ENCODE measurements at places on chromosomes 12 and 14.

- no peak for DNase-seq
Observed at GRCh38 chr14:59360923-59361794, 104.0 kb downstream of the GPR135 start.

DNA sequence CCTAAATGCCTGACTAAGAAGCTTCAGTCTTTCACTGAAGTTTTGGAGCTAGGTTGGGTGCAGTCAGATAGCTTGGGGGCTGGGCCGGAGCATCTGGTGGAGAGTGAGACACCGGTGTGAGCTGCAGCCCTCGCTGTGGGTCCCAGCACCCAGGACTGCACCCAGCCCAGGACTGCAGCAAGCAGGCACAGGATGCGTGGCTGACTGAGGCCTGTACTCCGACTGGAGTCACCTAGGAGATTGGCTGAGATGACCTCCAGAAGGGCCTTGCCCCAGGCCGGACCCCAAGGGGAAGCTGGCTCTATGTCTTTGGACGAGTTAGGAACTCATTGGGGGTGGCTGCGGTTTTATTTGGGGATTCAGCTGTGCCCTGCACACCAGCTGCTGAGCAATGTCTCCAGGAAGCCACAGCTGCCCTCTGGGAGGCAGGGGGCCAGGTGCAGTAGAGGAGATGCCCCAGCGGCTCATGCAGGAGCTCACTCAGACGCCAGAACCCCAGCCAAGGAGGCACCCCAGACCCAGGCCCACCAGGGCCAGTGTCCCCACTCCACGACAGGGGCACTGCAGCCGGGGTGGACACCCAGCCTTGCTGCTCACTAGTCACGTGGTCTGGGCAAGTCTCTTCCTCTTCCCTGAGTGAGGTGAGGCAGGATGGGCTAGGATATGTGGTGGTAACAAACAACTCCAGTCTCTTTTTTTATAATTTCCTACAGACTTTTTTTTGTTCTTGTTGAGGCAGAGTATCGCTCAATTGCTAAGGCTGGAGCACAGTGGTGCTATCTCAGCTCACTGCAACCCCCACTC, 31.8 kb upstream of the RCOR1 start:
- no peak for DNase-seq

DNA sequence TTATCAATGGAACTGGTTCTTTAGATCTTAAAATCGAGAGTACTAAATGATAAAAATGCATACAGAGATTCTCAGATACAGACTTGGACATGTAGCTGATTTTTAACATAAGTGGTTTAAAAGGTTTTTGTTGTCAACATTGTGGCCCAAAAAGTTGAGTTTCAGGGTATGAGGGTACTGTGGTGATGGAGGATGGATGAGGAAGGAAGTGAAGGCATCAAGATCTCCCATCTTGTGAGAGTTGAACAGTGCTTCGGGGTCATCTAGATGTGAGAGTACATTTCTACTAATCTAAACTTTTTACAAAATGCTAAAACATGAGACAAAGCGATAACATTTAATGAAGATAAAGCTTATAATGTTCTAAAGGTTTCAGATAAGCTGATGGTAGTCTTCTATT, 452.6 kb downstream of the PCNX1 start:
- no peak for DNase-seq

- no peak for DNase-seq
Observed at GRCh38 chr14:28704153-28704552, 62.4 kb upstream of the FOXG1 start.

DNA sequence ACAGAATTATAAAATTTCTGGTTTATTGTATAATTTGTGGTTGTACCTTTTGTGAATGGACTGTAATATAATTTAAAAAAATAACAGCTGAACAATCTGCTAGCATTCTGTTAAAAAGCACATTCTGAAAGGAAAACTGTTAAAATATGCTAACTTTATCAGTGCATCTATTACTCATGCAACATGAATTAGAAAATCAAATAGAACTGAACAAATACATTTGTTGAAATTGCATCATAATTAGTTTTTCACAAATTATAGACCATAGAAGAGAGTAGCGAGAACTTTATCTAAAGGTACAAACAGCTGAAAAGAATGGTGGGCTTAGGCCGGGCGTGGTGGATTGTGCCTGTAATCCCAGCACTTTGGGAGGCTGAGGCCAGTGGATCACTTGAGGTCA, 33.0 kb downstream of the PTPN21 start:
- no peak for DNase-seq

- no peak for DNase-seq
Observed at GRCh38 chr12:116454950-116455447, 104.2 kb upstream of the MAP1LC3B2 start.

DNA sequence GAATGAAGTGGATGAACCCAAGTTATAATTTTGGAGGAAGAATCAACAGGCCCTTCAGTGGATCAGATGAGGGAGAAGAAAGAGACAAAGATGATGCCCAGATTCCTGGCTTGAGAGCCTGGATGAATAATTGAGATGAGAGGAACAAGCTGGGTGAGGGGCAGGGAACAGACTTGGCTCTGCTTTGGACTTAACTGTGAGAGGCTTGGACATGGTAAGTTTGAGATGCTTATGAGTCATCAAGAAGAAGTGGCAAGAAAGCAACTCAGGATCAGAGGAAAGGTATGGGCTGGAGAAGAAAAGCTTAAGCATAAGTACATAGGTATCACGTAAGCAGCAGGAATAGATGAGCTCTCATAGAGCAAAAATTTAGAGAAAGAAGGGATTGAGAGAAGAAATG, 55.3 kb downstream of the FIGNL2 start:
- DNase-seq: no peak

GRCh38 chr12:51869496-51869865, 18.4 kb upstream of the ANKRD33 start:
- no peak for DNase-seq

- no peak for DNase-seq
Observed at GRCh38 chr12:124259154-124260066, 35.5 kb upstream of the RFLNA start.

- DNase-seq: no peak
Observed at GRCh38 chr12:56315249-56315621, 553 bp downstream of the CNPY2 start.

GRCh38 chr14:67934087-67934486, 114.5 kb downstream of the RAD51B start:
- no peak for DNase-seq

- no peak for DNase-seq
Observed at GRCh38 chr12:22919883-22920282, 294.9 kb downstream of the ETNK1 start.

GRCh38 chr12:2393996-2394395, 341.2 kb downstream of the CACNA1C start:
- no peak for DNase-seq

GRCh38 chr12:75888399-75888798, 143.2 kb downstream of the PHLDA1 start:
- DNase-seq: no peak

DNA sequence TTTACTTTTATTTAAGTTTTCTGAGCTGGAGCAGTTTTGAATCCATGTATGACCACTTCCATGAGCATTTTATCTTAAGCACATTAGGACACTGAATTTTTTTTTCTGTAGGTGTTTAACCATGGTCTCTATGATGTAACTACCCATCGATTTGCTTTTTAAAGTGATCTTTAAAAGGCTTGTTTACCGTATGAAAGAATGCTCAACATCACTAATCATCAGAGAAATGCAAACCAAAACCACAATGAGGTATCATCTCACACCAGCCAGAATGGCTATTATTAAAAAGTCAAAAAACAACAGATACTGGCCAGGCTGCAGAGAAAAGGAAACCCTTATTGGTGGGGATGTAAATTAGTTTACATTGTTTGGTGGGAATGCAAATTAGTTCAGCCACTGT, 23.0 kb downstream of the GLRX5 start:
- no peak for DNase-seq

DNA sequence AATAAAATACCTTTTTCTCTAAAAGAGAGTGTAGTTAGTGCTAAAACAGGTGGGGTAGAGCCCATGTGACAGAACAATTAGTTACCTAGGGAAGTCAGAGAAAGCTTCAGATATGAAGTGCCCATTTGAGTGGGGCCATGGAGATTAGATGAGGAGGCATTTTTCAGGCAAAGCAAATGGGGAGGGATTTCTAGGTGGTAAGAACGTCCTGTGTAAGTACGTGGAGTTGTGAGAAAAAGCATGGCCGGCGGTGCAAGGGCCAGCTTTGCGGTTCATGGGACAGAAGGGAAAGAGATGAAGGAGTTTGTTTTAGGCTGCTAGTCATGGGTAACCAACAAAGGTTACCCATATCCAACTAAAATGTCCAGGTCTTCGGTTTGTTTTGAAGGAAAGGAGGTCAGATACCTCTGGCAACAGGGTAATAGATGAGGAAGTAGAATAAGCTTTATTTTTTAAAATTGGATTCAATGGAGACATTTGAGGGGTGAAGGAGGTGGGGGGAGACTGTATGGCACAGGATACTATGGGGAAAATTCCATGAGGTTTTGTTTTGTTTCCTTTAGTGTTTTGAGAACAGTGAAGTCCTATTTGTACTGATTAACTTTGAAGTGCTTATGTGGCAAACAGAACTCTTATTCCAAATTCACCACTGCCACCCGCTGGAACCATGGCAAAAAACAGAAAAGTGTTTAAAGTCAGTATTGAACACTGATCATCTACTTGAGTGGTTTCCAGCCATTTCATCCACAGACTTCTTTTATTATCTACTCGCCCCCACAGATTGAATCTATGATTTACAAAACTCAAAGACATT, 10.0 kb upstream of the SNRPF start:
- DNase-seq: no peak

DNA sequence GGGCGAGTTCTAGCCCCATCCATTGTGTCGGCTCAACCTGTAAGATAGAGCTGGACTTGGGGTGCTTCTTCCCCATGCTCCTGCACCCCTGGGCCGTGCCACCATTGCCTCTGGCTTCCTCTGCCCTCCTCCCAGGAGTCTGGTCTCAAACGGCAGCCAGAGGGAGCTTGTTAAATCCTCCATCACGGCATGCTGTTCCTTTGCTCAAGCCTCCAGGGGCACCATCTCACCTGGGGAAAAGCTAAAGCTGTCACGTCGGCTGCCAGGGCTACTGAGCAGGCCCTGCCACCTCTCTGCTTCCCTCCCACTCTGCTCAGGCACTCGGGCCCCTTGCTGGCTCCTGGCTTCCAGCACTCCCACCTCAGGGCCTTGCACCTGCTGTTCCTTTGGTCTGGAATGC, 140.4 kb downstream of the RBM19 start:
- DNase-seq: no peak

- no peak for DNase-seq
Observed at GRCh38 chr12:15638231-15638630, 151.0 kb downstream of the EPS8 start.

DNA sequence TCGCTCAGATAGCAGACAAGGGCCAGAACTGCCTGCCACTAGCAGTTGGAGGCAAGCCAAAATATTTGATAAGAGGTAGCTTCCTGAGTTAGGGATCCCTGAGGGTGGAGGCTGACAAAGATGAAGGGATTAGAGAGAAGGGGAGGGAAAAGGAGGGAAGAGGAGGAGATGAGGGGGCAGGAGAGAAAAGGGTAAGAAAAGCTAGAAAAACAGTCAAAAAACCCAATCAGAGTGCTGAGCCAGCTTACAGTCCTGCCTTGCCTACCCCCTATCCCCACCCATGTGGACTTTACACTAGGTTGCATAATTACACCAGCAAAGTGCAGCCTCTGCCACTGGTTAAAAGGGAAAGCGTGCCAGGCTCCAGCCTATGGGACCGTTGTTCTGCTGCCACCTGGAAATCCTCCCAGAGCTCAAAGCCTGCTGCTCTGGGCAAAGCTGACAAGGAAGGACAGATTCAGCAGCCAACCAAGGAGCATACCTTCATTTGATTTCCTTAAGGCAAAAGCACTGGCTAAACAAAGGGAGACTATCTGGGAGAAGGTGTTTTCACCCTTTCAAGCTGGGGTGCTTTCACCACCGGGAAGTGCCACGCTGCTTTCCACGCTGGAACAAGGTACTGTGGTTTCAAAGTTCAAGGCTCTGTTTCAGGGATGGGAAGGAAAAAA, 3.8 kb upstream of the NUMB start:
- DNase-seq: no peak

- no peak for DNase-seq
Observed at GRCh38 chr12:95520816-95521215, 30.5 kb downstream of the USP44 start.

GRCh38 chr12:49564686-49565405, 3.1 kb downstream of the MCRS1 start:
- no peak for DNase-seq

- DNase-seq: no peak
Observed at GRCh38 chr12:4539167-4539870, 629 bp downstream of the RAD51AP1 start.
